ENCODE measurements at places on chromosomes 1 and 21.

GRCh38 chr1:216606047-216606637 lies 117.1 kb downstream of the ESRRG start:
- H3K27ac ChIP-seq, result no peak overlapping the region
- no peak for ATAC-seq
- H3K4me3 ChIP-seq, result no peak overlapping the region

GRCh38 chr1:24535021-24535424 lies 20.9 kb upstream of the NCMAP start:
- H3K27me3 ChIP-seq, result no peaks in the 10 kb centered on the region
- H3K27ac ChIP-seq, result no peak overlapping the region
- H3K4me3 ChIP-seq, result peak overlapping the region; percentile 17
- ATAC-seq, result no peak
- H3K36me3 ChIP-seq, result peaks cover 46% of the 10 kb centered on the region

DNA sequence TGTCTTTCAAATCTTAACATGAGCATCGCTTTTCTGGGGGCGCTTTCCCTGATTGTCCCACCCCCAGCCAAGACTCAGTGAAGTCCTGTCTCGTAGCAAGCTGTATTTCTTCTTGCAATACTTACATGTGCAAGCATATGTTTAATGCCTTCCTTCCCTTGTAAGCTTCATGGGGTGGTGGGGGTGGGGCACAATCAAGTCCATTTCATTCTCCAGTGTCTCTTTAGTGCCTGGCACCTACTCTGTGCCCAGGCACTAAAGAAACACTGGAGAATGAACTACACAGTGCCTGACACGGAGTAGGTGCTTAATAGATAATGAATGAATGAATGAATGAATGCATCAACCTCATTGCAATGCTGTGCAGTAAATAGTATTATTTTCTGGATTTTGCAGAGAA lies 143.1 kb downstream of the PLPP3 start:
- no peaks in the 10 kb centered on the region for H3K27me3 ChIP-seq
- no peak overlapping the region for H3K27ac ChIP-seq
- no peak for ATAC-seq
- H3K36me3 ChIP-seq, result no peaks in the 10 kb centered on the region

- no peak overlapping the region for H3K27ac ChIP-seq
- H3K4me1 ChIP-seq, result peaks cover 19% of the 10 kb centered on the region
- H3K36me3 ChIP-seq, result no peaks in the 10 kb centered on the region
- no peak overlapping the region for H3K4me3 ChIP-seq
Measured at GRCh38 chr1:196393742-196394141, 214.5 kb downstream of the KCNT2 start.

GRCh38 chr21:18987520-18988026 lies 584.0 kb upstream of the TMPRSS15 start:
- no peak overlapping the region for H3K4me3 ChIP-seq
- H3K4me1 ChIP-seq, result no peaks in the 10 kb centered on the region
- ATAC-seq, result no peak
- no peaks in the 10 kb centered on the region for H3K36me3 ChIP-seq
